NCI-H524 (cell line): ENCODE measurements at places on chromosomes 7 and 10.
A peak's percentile ranks its signal among the peaks of the same experiment; 100 is the strongest.

GRCh38 chr7:151630851-151631569 is 111.3 kb upstream of the RHEB start:
- peak; percentile 29 for DNase-seq

GRCh38 chr7:148173369-148173768 is 417.2 kb upstream of the C7orf33 start:
- no peak for DNase-seq

GRCh38 chr7:154770962-154771361 is 232.0 kb downstream of the PAXIP1 start:
- DNase-seq, result no peak

GRCh38 chr7:104772405-104773345 is 241.3 kb upstream of the KMT2E start:
- no peak for DNase-seq

- no peak for DNase-seq
Measured at GRCh38 chr10:121062115-121062514, 211.0 kb downstream of the WDR11 start.

GRCh38 chr7:25179325-25179724 is 49.0 kb downstream of the NPVF start:
- DNase-seq, result no peak

- no peak for DNase-seq
Measured at GRCh38 chr7:4025694-4026615, 656.1 kb upstream of the FOXK1 start.

DNA sequence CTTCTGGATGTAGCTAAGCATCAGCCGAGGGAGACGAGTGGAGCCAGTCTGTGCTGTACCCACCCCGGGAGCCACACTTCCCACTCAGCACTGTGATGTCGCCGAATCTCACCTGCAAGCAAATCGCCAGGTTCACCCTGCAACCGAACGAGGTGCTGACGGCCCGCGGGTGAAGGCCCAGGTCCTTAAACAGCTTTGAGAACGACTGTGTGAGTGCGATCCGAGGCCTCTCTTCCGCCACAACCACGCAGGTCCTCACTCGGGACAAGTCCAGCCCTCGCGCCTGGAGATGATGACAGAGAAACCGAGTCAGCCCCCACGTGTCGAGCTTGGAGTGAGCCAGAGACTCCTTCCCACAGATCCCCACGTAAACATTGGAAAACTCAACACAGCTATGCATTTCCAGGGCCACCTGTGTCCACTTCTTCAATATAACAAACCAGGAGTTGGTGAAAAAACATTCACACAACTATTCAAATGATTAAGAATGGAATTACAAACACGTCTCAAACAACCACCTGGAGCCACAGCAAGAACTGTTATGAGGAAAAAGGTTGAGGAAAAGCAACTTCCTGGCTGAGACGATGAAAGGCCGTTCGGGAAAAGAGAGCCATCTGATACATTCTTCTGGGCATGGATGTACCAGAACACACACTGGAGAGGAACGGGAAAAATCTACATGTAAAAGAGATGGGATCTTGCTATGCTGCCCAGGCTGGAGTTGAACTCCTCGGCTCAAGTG is 191.8 kb downstream of the ZMYND11 start:
- no peak for DNase-seq

DNA sequence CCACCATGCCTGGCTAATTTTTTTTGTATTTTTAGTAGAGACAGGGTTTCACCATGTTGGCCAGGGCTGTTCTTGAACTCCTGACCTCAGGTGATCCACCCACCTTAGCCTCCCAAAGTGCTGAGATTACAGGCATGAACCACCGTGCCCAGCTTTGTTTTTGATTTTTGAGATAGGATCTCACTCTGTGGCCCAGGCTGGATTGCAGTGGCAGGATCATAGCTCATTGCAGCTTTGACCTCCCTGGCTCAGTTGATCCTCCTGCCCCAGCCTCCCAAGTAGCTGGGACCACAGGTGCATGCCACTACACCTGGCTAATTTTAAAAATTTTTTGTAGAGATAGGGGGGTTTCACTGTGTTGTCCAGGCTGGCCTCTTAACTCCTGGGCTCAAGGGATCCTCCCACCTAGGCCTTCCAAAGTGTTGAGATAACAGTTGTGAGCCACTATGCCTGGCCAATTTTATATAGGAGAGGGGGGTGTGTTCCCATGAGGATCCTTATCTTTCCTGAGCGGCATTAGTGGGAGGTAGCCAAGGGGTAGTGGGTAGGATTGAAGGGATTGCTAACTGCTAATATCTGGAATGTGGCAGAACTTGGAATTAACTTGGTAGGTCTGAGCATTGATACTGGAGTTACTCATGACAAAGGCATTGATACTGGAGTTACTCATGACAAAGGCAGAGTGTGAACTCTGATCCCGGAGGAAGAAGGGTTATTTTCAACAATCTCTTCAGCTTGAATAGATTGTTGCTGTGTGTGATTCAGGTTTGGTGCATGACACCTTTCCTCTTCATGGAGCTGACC is 1.0 kb upstream of the NOLC1 start:
- no peak for DNase-seq

DNA sequence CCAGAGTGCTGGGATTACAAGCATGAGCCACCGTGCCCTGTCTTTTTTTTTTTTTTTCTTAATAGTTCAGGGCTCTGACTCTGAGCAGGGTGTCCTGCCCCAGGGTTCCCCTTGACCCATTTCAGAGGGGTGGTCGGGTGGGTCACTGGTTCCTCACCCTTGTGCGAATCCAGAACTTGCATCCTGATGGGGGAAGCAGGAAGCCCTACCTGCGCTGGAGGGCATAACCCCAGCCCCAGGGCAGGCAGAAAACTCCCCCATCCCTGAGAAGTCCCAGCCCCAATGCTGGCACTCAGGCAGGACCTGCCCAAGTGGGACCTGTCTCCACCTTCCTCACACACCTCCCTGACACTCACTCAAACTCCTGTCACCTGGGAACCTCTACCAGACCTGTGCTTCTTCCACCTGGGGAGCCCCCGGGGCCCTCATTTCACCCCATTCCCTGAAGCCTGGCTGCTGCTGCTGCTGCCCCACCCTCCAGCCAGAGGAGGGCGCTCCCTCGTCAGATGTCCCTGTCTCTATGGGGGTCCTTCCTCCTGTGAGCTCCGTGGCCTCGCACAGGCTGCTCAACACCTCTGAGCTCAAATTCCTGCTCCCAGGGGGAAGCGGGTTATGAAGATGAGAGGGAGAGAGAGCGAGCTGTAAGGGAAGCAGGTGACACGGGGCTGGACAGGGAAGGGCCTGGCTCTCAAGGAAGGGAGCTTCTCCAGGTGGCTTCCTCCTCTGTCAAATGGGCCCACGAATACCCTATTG is 15.1 kb upstream of the ZNF273 start:
- DNase-seq, result no peak

DNA sequence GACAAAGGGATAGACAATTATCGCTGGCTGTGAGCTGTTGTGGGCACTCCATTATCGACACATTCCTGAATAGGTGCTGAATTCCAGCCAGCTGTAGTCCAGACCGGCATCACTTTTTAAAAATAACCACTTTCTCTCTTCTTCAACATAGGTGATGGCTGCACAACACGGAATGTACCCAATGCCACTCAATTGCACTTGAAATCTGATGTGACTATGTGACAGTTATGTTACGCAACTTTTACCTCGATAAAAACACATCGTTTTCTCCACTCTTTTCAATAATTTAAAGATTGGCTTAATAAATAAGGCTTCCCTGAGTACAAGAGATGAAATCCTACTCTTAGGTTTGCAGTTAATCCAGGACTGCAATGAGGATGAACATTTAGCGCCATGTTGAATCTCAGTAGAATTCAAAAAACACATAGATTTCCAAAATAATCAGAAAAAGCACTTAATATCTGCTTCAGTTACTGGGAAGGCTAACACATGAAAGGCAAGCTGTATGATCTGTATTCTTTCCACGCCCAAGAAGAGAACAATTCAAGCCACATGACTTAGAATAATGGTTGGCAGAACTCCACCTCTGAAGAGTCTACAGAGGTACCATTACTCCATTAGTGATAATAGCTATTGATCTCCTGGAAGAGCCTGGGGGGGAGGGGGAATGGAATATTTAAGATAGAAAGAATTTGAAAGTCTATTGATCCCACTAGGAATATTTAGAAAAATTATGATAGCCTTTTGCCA is 3.6 kb downstream of the YWHAG start:
- DNase-seq, result no peak

DNA sequence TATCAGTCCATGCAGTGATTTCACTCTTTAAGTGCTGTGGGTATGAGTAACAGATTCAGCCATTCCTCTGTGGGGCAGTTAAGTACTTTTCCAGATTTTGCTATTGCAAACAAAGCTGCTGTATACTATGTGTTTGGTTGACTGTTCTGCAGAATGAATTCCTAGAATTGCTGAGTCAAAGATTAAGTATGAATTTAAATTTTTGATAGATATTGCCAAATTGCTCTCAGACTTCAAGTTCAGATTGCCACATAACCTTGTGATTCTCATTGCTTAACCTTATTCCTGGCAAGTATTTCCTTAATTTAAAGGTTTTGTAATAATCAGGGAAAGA is 21.6 kb upstream of the SAR1A start:
- no peak for DNase-seq
